ENCODE measurements at places on chromosomes 5 and 9.

- no peak for DNase-seq
Observed at GRCh38 chr5:74419468-74419867, 221.1 kb downstream of the ENC1 start.

- DNase-seq, result no peak
Observed at GRCh38 chr5:132464156-132464939, 26.2 kb downstream of the IRF1 start.

DNA sequence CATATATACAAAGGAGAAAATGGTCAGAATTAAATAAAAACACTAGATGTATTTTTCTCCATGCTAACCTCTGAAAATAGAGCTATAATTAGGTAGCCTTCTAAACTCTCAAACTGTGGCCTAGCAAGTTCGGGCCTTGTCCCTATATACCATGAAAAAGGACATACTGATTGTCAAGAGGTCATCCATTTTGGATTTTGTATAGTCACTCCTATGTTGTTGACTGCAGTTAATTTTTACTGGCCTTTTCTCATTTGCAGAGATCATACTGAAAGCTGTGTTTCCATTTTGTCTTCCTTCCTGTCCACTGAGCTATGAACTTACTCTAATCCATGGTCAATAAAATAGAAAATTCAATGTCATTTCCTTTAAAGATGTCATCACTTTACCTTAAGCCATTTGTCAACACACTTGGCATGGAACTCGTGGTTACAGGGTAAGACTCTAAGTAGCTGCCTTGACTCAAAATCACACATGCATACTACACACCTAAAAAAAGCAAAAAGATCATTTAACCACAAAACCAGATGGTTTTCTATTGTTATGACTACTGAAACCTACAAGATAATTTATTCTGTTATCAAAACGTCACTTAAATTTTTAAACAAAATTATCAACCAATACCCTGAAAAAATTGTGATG is 58.0 kb downstream of the RNF38 start:
- DNase-seq, result no peak

- DNase-seq, result no peak
Observed at GRCh38 chr5:66647146-66647856, 51.1 kb downstream of the MAST4 start.

GRCh38 chr5:81134066-81134465 is 99.1 kb upstream of the CKMT2 start:
- no peak for DNase-seq

DNA sequence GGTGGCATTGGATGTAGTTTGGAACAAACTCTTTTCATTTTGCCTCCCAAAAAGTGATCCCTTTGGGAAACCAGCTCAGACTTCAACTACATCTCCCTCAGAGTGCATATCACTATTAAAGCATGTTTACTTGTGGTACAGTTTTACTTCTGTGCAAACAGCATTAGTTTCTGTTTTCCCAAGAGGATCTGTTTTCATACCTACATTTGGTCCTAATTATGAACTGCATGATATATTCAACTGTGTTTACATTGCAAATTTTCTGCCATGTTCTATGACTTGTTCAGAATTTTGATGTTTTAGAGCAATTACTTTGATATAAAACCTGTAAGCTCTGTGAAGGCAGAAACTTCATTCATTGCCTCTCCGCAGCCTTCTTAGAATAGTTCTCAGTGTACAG is 681.5 kb upstream of the ACO1 start:
- no peak for DNase-seq

DNA sequence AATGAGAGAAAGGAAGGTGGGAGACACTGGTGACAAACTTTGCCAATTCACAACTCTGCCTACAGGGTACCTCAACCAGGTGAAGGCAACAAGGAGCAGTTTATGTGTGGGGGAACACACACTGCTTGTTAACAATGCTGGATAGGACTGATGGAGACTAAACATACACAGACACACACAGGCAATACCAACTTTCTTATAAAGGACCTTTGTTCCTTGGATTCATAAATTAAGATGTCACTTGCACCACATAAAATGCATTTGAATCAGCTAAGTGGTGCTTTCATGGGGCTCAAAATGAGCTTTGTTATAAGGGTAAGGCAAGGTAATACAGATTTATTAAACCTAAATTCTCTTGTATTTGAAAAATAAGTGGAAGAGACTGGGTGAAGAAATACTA is 4.0 kb downstream of the TSTD2 start:
- no peak for DNase-seq

DNA sequence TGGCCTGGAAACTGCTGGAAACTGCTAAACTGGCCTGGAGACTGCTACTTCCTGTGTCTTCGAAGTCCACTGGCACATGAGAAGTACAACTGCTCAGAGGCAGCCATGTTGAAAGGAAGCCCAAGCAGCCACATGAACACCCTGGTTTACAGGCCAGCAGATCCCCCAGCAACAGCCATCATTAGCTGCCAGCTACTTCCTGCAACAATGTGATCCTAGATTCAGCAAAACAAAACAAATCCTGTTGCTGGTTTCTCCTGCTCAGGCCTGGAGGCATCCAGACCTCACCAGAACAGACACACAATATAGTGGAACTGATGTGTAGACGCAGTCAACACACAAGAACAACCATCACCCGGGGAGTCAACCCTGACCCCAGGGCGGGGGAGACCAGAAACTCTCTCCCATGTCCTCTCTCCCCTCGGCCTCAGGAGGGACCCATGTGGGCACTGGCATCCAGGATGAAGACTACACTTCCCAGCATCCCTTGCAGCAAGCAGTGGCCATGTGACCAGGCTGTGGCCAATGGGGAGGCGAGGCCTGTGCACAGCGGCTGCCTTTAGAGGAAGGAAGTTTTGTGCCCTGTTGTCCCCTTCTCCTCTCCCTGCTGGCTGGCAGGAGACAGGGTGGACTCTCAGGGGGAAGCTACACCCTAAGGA is 9.2 kb upstream of the LCN15 start:
- DNase-seq, result no peak

- DNase-seq, result no peak
Observed at GRCh38 chr9:99266255-99267023, 44.4 kb downstream of the SEC61B start.

- no peak for DNase-seq
Observed at GRCh38 chr5:115884704-115885103, 43.0 kb downstream of the AP3S1 start.

DNA sequence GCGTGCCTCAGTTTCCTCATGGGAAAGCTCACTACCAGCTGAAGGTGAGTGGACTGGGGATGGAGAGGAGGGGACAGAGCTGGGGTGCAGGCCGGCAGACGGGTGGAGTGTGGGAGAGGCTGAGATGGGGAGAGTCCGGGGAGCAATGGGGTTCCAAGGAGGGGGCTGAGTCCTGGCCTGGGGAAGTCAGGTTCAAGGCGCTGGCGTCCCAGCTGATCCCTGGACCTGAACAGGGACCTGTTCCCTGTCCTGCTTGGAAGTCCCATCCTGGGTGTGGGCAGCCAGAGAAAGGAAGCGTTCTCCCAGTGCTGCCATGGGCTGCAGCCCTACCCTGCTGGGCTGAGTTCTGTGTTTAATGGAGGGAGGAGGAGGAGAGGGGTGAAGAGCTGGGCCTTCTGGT is 60.9 kb upstream of the GNE start:
- DNase-seq, result no peak

- no peak for DNase-seq
Observed at GRCh38 chr5:126754609-126755008, 22.3 kb upstream of the LMNB1 start.

- no peak for DNase-seq
Observed at GRCh38 chr5:10306806-10307205, 896 bp downstream of the CMBL start.

DNA sequence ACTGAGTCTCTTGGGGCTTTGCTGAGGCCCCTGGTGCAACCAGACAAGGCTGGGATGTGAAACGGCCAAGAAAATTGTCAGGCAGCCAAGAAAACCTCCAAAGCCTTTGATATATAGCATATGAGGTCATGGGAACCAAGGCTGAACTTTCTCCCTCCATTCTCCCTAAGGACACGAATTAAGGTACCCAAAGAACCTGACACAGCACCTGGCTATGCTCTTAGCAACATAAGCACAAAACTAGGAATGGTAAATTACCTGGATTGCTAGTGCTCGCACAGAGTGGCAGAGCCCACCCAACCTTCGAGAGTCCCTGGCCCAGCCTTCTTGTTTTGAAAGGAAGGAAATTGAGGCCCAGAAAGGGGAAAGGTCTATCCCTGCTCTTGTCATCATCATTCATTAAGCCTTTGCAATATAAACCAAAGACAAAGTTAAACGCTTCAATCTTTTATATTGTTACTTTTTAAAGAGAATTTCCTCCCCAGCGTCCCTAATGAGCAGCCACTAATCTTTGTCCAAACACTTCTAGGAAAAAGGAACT is 220.0 kb upstream of the NR4A3 start:
- no peak for DNase-seq

DNA sequence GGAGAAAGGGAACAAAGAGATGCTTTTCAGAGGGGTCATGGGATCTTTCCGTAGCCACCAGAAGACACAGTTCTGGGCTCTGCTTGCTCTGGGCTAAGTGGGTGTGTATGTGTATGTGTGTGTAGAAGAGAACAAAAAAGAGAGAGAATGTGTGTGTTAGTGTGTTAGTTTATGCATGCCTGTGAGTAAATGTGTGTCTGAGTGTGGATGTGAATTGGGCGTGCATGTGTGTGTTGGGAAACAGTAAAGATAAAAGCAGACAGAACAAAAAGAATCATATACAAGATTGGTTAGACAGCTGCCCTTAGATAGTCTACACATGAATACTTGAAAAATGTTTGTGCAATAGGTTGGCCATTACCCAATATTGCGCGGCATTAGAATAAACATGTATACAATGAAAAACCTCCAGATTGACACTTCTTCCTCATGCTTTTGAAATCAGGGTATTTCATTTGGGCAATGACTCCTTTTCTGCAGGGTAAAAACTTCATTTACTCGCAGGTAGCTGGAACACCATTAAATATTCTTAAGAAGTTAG is 36.5 kb upstream of the HSPA9 start:
- no peak for DNase-seq

DNA sequence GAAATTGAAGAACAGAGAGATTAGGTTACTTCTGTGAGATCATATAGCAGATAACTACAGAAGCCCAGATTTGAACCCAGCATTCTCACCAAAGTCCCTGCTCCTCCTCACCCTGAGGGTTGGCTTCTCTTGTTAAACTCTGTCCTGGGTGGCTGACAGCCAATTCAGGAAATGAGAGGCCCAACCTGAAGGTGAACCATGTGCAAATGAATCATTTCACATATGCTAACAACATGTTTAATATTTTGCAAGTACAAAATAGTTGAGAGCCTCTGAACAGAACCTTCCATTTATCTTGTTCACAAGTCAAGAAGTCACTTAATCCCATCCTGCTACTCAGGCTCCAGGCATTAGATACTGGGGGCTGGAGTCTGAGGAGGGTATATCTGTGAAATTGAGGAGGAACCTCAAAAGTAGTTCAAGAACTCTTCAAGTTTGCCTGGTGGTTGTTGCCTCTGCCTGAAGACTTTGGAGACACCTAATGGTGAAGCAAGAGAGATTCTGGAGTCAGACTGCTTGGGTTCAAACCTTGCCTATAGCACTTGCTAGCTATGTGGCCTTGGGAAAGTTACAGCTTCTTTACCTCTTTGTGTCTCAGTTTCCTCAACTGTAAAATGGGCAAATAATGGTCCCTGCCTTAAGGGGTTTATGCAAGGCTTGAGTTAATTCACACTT is 564.0 kb downstream of the PSAT1 start:
- DNase-seq, result no peak

DNA sequence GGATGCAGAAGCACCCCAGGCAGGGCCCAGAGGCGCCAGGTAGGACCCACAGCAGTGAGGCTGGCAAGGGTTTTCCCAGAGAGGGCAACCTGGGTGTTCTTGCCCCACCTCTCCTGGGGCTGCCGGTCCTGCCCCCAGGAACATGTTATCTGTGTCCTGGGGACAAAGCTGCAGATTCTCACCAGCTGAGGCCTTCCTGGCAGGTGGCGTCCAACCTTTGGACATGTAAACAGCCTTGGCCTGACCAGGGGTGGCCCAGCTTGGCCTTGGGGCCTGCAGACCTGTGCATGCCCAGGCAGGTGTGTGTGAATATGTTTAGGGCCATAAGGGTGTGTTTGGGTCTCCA is 101.8 kb upstream of the LARP1 start:
- DNase-seq, result no peak

DNA sequence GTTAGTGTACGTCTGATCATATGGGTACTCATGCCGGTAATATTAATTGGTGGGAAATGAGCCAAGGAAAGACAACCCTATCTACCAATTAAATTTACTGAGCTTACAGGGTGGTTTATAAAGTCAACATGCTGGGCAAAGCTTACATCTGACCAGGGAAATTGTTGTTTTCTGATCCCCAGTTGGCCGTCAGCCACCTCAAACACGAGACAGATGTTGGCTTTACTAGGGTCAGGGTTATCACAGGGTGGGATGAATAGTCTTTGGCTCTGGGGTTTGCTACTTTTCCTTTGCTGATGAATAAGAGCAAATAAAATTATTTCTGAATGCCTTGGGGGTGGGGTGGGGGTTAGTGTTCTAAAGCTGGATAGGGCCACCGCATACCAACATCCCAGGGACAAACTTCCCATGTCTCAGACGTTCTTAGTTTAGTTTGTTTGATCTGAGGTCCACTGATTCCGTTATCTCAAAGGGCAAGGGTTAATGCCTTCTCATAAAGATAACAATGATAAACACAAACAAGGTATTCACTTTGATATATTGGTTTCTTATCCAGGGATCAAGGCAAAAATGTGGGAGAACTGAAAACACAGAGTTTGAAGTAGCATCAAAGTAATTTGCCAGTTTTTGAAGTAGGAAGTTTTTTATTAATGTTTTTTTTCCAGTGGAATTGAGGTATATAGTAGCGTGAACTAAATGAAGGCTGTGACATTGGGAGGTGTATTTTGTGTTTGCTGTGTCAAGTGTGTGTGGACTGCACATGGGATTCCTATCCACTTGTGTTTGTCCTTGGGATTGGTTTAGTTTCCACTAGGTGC is 109.1 kb upstream of the RPS23 start:
- no peak for DNase-seq

DNA sequence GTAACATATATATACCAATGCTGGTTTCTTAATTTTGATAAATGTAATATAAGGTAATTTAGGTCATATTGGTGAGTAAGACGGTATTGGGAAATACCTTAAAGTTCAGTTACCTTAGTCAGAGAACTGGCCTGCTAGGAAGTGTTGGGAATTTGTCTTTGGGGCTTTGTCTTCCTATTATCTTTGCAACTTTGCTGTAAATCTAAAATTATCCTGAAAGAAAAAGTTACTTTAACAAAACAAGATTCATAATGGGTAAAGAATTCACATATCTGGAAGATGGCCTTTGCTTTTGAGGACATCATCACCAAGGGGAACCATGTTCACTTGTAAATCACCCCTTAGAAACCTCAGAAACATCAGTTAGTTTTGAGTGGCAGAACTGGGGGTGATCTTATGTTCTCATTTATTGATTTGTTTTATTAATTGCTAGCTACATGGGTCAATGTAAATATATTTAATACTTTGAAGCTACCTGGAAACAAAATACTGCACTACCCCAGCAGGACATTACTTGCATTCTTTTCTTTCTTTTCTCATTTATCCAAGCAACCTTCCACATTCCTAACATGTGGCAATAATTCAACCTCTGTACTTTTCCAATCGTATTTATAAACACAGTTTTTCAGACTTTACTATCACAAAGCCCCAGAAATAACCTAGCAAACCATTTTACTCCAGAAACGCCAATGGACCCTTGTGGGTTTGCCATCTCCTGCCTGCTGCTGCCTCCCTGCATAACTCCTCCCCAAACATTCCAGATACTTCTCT is 41.4 kb downstream of the GLIS3 start:
- no peak for DNase-seq

GRCh38 chr5:114418176-114419066 is 56.6 kb downstream of the KCNN2 start:
- DNase-seq, result no peak

GRCh38 chr5:145025775-145026174 is 809.4 kb downstream of the PRELID2 start:
- no peak for DNase-seq

- no peak for DNase-seq
Observed at GRCh38 chr5:61167382-61167781, 5.1 kb upstream of the SMIM15 start.

Measured in vagina (tissue), 2 donors.